ENCODE measurements at places on chromosomes 7 and 10.

GRCh38 chr10:94405406-94405805, 3.1 kb downstream of the TBC1D12 start:
- no peak for DNase-seq

- no peak for DNase-seq
These were observed 66.2 kb downstream of the MGMT start for GRCh38 chr10:129533281-129533680.

- no peak for DNase-seq
These were observed 53.5 kb upstream of the PPP1R17 start for GRCh38 chr7:31633467-31633866.

GRCh38 chr7:84337429-84337828, 142.8 kb upstream of the SEMA3A start:
- no peak for DNase-seq

- no peak for DNase-seq
These were observed 43.9 kb downstream of the APBB1IP start for GRCh38 chr10:26481914-26482550.

DNA sequence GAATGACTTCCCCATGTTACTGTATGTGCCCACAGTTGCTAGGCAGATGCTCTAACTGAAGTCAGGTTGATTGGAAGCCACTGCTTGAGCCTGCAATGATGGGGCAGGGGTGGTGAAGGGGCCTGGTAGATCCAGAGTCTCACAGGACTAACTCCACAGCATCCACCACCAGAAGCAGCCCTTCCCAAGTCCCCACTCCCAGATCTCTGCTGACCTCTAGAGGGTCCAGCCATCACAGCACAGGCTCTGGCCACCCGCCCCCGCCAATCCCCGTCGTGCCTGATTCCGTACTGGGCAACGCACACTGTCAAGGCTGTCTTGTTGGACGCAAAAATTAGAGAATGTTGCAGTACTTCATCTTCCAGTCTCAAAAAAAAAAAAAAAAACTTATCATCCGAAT, 136.8 kb upstream of the PDE1C start:
- DNase-seq: no peak

- DNase-seq: no peak
These were observed 73.0 kb upstream of the ADRB1 start for GRCh38 chr10:113970641-113971040.

DNA sequence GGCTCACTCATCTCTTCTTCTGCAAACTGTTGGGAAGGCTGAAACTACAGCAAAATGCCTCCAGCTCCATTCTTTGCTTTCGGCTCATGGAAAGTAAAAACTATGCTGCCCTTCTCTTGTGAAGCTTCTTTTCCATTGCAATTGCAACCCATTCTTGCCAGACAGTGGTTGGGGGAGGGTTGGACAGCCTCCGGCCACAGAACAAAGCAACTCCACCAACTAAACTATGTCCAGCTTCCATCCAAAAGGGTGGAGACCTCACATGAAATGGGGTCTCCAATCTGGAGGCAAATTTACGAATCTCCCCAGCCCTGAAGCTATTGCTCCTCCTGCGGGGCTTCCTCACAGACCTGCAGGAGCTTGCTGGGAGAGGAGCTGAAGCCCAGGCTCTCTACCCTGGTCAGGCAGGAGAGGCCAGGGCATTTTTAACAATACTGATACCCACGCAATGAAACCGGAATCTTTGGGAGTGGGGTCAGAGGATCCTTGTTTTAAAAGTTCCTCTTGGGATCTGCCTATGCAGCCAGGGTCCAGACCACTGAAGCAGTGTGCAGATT, 549 bp downstream of the GPNMB start:
- no peak for DNase-seq

- no peak for DNase-seq
These were observed 137.3 kb downstream of the CELF2 start for GRCh38 chr10:11154849-11155498.

DNA sequence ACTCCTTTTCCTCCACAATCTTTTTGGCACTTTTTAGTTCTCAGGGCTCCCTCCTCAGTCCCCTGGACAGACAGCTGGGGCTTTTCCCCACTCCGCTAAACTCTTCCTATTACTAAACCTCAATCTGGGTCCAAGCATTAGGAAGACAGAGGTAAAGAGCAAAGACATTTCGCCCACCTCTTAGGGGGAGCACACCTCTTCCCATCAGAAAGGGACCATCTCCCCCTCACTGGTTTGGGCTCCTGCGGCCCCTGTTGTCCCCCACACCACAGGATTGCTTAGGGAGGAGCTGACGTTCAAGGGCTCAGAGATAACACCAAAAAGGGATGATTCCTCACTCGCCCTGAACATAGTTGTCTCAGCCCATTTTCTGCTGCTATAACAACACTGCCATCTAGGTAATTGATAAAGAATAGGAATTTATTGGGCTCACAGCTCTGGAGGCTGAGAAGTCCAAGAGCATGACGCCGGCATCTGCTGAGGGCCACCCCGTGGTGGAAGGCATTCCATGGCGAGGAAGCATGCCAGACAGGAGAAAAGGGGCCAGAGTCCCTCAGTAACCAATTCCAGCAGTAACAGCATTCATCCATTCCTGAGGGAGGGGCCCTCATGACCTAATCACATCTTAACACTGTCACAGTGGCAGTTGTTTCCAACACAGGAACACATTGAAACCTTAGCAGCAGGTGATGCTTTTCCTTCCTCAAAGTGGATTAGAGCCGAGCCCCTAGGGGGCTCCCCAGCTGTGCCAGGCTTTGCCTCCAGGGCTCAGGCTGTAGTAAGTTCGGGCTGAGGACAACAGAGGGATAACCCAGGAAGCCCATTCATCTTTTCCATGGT, 209.6 kb downstream of the EBF3 start:
- no peak for DNase-seq

GRCh38 chr10:80407812-80408241, 524 bp upstream of the PRXL2A start:
- no peak for DNase-seq

- DNase-seq: no peak
These were observed 83.3 kb downstream of the VWDE start for GRCh38 chr7:12320241-12320986.

- DNase-seq: no peak
These were observed 10.8 kb upstream of the GPNMB start for GRCh38 chr7:23235813-23236221.

GRCh38 chr10:128295003-128295402, 168.8 kb upstream of the MKI67 start:
- no peak for DNase-seq

GRCh38 chr7:931871-932650, 22.4 kb downstream of the ADAP1 start:
- DNase-seq: no peak

DNA sequence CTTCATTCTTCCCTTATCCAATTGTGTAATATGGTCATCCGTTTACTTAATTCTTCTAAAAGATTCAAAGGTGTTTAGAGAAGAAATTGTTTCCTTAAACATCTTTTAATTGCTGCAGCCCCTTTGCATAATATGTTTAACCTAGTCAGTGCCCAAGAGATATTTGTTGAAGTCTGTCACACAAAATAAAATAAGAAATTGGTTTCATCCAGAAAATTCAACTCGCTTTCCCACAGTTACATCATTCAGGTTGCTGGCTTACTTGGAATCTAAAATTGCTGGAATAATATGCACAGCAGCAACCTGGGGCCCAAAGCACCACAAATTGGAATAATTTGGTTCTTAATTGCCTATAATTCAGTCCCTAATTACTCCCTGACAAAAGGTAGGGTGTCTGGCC, 155.1 kb upstream of the ETV1 start:
- no peak for DNase-seq

DNA sequence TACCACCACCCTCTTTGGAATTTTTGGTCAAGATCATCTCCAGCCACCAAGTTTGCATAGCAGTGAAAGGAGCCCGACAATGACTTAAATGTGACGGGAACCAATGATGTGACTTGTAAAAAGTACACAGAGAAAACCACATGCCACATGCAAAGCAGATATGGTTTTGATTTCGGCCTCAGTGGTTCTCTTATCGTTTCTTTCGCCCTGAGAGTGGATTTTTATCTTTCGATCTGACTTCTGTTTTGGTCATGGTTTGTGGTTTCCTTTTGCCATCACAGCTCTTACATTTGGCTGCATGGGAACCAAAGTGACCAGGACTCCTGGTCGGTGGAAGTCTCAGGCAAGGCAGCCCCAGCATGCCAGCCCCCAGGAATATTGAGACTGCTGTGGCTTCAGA, 31.5 kb downstream of the TCF7L2 start:
- DNase-seq: no peak

DNA sequence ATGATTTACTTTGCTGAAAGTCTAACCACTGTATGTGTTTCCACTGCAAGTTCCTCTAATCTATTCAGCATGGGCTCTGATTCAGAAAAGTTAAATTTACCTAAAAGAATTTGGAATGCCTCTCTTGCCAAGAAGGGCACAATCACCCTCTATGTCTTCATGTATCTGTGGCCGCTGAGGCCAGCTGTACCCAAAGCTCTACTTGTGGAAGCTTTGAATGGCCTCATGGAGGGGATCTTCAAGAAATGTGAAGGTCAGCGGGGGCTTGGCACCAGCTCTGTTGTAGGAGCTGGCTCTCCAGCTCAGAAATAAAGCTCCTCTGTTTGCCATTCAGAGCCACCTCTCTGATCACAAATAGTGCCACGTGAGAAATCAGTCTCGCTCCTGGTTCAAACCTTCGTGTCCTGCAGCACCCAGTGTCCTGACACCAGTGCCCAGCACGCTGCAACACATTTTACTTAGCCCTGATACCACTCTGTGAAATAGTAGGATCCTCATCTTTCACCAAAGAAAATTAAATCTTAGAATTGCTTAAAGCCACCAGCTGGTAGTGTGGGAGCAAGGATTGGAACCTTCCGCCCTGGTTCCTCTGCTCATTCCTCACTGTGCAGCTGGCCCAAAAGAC, 61.1 kb downstream of the PKD1L1 start:
- DNase-seq: no peak

- no peak for DNase-seq
These were observed 2.8 kb downstream of the AGAP3 start for GRCh38 chr7:151088856-151089699.

DNA sequence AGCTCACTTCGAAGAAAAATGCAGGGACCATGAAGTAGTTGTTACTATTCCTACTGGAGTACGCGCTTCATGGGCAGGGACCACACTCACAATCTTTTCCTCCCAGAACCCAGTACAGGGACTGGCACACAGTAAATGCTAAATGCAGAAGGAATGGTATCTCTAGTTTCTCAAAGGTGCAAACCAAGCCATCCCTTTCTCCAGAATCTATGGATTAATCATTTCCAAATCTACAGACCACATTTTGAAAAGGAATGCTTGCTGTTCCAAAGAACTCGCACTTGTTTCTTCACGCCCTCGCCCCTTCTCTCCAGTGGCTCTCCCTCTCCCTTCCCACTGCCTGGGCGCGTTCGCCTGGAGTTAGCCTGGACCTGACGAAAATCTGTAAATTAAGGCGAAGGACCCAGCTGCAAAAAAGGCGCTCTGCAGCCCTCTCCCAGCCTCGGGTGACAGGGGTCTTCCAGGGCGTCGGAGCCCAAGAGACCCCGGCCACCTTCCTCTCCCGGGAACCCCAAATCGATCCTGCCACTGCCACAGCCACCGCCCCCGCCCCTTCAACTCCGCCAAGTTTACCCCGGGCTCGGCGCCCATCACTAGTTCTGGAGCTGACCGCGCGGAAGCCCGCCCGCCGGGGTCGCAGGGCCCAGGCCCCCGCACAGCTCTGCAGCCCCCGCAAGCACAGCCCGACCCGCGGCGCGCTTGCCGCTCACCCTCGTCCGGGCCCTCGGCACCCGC, 527 bp downstream of the PDIA4 start:
- no peak for DNase-seq

DNA sequence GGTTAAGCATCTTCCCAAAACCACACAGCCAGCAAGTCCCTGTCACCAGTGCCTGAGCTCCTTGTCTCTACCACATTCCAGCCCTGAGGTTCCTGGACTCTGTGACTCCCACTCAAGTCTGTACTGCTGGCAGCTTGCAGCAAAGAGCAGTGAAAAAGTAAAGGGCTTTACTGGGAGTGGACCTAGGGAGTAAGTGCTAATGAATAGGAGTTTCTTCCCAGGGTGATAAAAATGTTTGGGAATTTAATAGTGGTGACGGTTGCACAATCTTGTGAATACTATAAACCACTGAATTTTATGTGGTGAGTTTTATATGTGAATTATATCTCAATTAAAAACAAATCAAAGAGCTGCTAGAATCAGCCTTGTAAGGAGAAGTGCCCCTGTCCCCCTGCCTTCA, 22.6 kb downstream of the HSPA12A start:
- no peak for DNase-seq

GRCh38 chr10:4004144-4004543, 219.1 kb upstream of the KLF6 start:
- DNase-seq: no peak

DNA sequence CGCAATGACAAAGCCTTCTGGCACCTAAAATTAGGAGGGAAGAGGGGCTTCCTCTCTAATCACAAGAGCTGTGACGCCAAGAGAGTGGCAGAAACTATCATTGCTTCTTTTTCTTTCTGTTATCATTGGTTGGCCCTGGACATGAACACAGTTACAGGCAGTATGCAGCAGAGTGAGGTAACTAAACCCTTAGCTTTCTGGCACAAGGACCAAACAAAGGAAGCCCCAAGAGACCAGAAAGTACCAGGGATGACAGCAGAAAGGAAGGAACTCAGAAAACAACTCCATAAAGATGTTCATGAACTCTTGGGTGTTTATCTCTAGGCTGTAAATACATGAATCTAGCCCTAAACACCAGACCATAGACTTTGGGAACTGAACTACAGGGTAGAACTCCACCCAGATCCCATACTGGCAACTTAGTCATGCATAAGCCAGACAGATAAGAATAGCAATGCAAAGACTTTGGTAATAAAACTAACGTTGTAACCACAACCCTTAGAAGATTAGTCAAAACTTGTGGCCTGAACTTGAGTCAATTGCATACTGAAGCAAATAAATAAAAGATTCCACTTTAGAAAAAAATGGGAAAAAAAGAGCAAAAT, 195.7 kb upstream of the PTN start:
- DNase-seq: no peak

DNA sequence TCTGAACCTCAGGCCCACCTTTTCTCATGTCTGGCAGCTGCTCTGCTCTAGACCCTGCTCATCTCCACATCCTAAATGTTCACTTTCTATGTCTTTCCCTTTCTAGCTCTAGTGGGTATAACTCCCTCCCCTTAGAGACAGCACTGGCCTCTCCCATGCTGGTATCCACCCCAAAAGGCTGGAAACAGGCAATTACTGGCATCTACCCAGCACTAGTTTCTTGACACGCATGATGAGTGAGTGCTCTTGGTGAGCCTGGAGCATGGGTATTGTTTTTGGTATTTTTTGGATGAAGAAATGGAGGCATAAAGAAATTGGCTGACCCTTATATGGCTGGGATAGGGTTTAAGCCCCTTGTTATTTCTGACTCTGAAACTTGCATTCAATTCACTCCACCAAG, 156.0 kb downstream of the EGFR start:
- DNase-seq: no peak

DNA sequence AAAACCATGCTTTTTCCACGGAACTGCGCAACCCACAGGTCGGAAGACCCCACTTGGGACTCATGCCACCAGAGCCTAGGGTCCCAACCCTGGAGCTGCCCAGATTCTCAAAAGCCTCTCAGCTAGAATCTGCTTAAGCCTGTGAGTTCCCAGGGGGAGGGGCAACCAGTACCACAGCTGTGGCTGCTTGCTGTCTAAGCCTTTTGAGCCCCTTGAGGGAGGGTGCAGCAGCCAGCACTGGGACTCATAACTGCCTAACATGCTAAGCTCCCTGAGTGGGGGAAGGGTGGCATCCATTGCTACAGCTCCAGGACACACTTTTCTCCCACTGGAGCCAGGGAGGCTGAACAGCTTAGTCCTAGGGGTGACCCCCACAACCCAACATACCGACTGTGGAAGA, 485.6 kb upstream of the GRM3 start:
- no peak for DNase-seq
